ENCODE measurements at places on chromosomes 11 and 22. TPM values are rescaled to one million over a fixed set of nuclear protein-coding genes. Genes with fewer than 3 reads are reported as not detected.

Gene SOX6
- total RNA-seq, result 8.3 TPM

Gene ENTHD1
- not detected for total RNA-seq

Gene ATG2A
- 4.4 TPM for total RNA-seq

Gene CDC45
- total RNA-seq, result 50.7 TPM

Gene FBXO3
- total RNA-seq, result 40.2 TPM

Gene OR51I1
- total RNA-seq, result not detected

Gene ART1
- total RNA-seq, result not detected

Gene MED19
- 11.8 TPM for total RNA-seq

Gene OR8A1
- not detected for total RNA-seq

Gene OR2AT4
- 0.22 TPM for total RNA-seq

Gene PATE2
- total RNA-seq, result not detected

Gene THOC5
- total RNA-seq, result 42.9 TPM

Gene SLC37A2
- 3.3 TPM for total RNA-seq

Gene CARD16
- total RNA-seq, result not detected

Gene MUS81
- total RNA-seq, result 42.4 TPM

Gene KDELR3
- 4.6 TPM for total RNA-seq

Gene EMID1
- 17.7 TPM for total RNA-seq
